ENCODE measurements at places on chromosomes 1 and 21.

DNA sequence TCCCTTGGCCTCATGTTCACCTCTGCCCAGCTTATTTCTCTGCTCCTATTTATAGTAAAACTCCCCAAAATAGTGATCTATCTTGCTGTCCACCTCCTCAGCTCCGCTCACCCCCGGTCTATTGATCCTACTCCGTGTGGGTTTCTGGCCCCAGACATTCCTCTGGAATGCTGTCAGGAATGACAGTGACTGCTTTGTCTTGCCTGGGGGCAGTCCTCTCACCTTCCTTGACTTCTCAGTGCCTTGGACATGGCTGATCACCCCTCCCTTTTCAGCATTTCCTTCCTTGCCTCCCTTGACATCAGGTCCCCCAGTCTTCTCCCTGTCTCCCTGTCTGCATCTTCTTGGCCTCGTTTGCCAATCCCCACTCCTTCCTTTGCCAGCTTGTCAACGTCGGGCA lies 108.1 kb upstream of the BACE2 start:
- no peak for DNase-seq

DNA sequence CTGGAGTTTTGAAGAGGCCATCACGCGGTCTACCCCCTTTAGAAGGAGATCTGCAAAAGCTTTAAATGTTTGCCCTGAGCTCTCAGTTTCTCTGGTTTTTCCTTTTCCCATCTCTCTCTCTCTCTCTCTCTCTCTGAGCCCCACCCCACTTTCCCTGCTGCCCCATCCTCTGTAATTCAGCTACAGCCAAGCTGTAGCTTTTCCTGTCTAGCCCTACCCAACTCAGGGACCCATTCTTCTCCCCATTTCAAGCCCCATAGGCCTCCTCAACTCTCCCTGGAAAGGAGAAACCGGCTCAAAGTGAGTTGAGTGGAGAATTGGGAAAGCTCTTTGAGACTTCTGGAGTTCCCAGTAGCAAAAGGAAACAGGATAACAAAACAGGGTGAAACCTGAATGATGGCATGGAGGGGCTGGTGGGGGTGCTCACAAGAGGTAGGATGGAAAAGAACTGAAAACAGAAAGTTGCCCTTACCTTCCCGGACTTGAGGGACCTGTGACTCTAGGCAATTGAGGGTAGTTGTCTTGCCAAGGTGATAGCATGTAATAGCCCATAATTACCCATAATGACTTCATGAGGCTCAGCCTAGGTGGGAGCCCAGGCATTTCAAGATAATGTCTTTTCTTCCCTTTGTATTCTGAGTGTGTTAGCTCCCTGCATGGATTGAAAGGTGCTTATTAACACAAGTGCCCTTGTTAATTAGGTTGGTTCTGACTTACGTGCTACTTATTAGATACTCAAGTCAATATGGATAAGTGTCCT lies 84.9 kb downstream of the SLC16A1 start:
- no peak for DNase-seq

GRCh38 chr1:234186037-234186688 lies 187.1 kb upstream of the COA6 start:
- no peak for DNase-seq

- DNase-seq, result no peak
Observed at GRCh38 chr1:75600781-75601180, 10.1 kb downstream of the SLC44A5 start.

DNA sequence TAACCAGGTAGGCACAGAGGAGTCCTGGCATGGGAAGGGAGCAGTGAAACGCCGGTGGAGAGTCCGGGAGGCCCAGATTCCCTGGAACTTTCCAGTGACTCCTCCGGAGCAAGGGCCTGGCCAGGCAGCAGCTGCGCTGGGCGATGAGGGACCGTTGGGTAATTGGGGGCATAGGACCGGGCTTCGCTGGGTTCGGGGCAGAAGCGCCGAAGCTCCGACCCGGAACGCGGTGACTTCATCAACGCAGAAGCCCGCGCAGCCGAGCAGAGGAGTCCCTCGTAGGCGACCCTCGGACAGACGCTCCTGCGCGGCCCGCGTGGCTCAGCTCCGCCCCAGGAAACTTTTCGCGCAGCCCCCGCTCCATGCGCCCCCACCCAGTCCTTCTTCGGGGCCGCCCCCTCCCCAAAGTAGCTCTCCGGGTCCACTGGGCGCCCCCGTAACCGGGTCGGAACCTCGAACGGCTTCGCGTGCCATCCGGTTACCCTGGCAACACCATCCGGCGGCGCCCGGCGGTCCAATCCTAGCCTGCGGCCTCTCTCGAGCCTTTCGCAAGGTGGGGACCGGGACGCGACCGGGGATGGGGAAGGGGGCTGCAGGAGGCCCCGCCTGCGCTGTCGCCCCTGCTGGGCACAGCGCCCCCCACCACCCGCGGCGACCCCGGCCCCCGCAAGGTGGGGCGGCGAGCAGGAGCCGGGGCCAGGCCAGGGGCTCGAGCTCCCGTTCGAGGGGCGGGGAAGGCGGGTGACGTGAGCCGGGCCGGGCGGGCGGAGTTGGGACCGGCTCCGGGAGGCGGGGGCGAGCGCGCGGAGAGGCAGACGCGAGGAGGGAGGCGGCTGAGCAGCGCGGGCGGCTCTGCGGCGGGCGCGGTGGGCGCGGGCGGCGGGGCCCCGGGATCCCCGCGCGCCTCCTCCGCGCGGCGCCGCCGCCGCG lies at the start of gene AJAP1:
TSS of gene AJAP1 (plus strand) at position 814 of the 930 bp plus-strand sequence. CDS start 817 bp downstream, outside the sequence.
- DNase-seq, result peak; percentile 80

DNA sequence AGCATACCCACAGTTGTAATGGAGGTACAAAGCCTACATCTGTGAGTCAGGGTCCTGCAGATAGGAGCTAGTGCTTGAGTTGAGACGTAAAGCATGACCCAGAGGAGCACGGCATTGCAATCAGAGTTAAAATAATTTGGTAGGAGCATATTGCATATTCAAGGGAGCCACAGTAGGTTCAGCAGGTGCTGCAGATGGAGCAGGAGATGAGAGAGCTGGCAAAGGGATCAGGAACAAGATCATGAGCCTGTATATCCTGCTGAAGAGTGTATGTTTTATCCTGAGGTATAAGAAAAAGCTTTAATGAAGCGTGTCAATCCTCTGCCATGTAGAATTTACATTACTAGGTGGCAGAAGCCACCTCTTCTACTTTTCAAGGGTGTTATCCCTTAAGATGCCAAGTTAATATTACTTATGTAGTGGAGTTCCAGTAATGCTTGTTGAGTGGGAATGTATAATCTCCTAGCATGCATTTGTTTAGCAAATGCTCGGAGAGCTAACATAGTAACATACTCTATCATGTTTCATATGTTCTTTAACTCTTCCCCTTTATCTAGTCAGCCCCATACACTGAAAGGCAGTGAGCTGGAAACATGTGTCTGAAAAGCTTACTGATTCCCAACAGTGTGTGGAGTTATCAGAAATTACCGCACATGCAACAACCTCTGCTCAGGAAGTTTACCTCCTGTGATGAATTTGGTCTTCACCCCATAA lies 300.3 kb downstream of the GRIK1 start:
- no peak for DNase-seq

DNA sequence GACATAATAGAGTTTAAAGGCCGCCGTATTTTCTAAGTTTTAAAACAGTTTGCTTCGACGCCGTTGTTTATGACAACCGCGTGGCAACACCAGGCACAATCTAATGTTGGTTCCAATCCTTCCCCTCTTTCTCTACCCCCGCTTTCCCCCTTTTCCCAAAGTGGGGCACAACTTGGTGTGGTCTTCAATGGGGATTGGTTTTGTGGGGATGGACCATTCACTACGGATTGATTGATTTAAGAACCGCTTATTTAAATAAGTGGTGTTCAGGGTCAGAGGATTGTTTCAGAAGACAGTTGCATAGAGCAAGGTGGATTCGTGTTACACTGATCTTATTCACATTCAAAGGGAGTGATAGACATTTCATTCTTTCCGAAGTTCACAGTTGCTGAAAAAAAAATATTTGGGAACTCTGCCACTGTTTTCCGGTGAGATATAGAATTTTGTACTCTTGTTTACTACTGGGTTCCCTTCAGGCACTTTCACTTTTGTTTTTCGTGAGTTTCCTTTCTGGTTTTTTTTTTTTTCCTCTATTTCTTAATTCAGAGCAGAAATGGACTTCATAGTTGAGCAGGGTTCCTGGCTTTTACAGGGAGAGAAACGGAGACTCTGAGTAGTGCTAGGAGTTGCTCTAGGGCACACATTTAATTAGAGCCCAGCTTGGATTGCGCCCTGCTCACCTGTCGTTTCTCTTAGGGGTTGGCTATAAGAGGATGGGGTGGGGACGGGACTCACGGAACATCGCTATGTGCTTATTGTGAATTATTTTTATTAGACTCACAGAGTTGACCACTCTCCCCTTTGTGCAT lies 79.6 kb upstream of the AK4 start:
- DNase-seq, result no peak

Measured in brain (organoid and tissue), 16 donors.